ENCODE measurements at places on chromosomes 4 and X.

GRCh38 chr4:93743022-93743421 is 85.5 kb upstream of the ATOH1 start:
- no peaks in the 10 kb centered on the region for H3K4me1 ChIP-seq
- no peaks in the 10 kb centered on the region for H3K27me3 ChIP-seq
- H3K27ac ChIP-seq = no peak overlapping the region
- H3K4me3 ChIP-seq = no peak overlapping the region
- DNase-seq = no peak

DNA sequence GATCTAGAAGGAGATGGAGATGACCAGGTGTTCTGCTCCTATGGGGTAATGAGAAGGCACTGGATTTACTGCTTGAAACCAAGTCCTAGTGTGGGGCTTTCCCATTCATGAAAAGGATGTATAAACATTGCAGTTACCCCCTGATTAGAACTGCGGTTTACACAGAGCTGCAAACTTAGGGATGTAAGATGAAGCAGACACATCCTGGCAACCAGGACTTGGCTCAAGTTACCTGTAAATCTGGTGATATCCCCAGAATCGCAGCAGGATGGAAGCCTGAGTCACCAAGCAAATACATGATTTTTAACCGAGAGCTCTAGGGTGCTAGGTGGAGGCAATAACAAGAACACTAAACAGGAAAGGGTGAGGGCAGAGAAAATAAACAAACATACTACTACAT is 178.6 kb upstream of the MAMLD1 start:
- no peaks in the 10 kb centered on the region for H3K4me1 ChIP-seq
- H3K36me3 ChIP-seq = no peaks in the 10 kb centered on the region
- H3K4me3 ChIP-seq = no peak overlapping the region
- no peak overlapping the region for H3K27ac ChIP-seq
- no peak for DNase-seq
- H3K27me3 ChIP-seq = no peaks in the 10 kb centered on the region

- H3K4me3 ChIP-seq = no peak overlapping the region
- no peak overlapping the region for H3K27ac ChIP-seq
Observed at GRCh38 chrX:78595901-78596502, 63.1 kb downstream of the RTL3 start.

GRCh38 chrX:118474586-118474985 is 21.0 kb upstream of the DOCK11 start:
- DNase-seq = no peak
- no peaks in the 10 kb centered on the region for H3K4me1 ChIP-seq
- no peaks in the 10 kb centered on the region for H3K36me3 ChIP-seq
- H3K4me3 ChIP-seq = no peak overlapping the region
- no peak overlapping the region for H3K27ac ChIP-seq

DNA sequence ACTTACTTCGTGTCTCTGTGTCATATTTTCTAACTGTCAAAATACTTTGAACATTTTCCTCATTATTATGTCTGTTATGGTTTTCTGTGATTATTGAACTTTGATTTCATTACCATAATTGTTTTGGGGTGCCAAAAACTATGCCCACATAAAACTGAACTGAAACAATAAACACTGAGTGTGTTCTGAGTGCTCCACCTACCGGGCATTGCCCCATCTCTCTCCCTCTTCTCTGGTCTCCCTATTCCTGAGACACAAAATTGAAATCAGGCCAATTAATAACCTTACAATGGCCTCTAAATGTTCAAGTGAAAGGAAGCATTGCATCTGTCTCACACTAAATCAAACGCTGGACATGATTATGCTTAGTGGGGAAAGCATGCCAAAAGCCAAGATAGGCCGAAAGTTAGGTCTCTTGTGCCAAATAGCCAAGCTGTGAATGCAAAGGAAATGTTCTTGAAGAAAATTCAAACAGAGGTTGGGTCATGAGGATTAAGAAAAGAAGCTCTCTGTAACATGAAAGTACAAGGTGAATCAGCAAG is 972.3 kb downstream of the PCDH7 start:
- no peaks in the 10 kb centered on the region for H3K36me3 ChIP-seq
- H3K27ac ChIP-seq = no peak overlapping the region
- H3K4me1 ChIP-seq = no peaks in the 10 kb centered on the region
- no peaks in the 10 kb centered on the region for H3K27me3 ChIP-seq
- no peak overlapping the region for H3K4me3 ChIP-seq
- no peak for DNase-seq

GRCh38 chrX:13007519-13008188 is 32.7 kb downstream of the TMSB4X start:
- no peak overlapping the region for H3K27ac ChIP-seq
- no peaks in the 10 kb centered on the region for H3K36me3 ChIP-seq
- no peak overlapping the region for H3K4me3 ChIP-seq
- H3K4me1 ChIP-seq = peaks cover 68% of the 10 kb centered on the region
- DNase-seq = no peak

GRCh38 chrX:48613502-48614160 is 16.3 kb downstream of the WDR13 start:
- no peaks in the 10 kb centered on the region for H3K4me1 ChIP-seq
- no peaks in the 10 kb centered on the region for H3K27me3 ChIP-seq
- no peaks in the 10 kb centered on the region for H3K36me3 ChIP-seq
- no peak overlapping the region for H3K4me3 ChIP-seq
- no peak overlapping the region for H3K27ac ChIP-seq
- DNase-seq = no peak

- H3K4me1 ChIP-seq = no peaks in the 10 kb centered on the region
- H3K4me3 ChIP-seq = no peak overlapping the region
- H3K27me3 ChIP-seq = no peaks in the 10 kb centered on the region
- no peak for DNase-seq
Observed at GRCh38 chr4:749698-750666, 44.4 kb downstream of the PCGF3 start.

All from CD4-positive, alpha-beta memory T cell (primary cell).